ENCODE measurements at places on chromosomes 5 and 9.

GRCh38 chr9:127107929-127108876, 14.2 kb downstream of the ANGPTL2 start:
- DNase-seq, result no peak

DNA sequence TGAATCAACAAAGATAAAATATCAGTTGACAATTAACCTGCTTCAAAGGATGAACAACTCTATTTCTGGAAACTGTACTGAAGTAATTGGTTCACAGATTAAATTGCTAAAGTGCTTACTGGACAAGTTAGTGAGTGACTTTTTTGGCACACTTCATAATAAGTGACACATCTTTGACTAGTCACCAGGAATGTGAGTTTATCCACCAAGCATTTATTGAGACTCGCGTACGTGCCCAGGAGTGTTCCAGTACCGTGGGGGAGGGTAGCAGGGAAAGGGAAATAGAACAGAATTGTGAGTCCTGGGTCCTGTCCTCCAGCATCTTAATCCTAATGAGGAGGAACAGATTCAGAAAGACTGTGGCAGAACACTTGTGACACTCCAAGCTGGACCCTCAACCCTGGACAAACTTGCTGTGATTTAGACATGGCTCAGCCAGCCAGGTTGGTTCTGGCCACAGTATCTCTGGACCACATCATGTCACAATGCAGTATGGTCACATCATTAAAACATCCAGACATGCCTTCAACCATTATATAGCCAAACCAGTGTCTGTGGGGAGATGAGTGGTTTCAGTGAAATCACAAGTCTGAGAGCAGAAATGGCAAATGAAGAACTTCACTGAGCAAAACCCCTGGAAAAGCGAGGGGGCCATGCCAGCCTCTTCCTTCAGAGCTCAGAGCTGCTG, 623.1 kb downstream of the BNC2 start:
- DNase-seq, result peak; percentile 5

GRCh38 chr9:89096807-89097206, 81.8 kb downstream of the SHC3 start:
- DNase-seq, result peak; percentile 39

DNA sequence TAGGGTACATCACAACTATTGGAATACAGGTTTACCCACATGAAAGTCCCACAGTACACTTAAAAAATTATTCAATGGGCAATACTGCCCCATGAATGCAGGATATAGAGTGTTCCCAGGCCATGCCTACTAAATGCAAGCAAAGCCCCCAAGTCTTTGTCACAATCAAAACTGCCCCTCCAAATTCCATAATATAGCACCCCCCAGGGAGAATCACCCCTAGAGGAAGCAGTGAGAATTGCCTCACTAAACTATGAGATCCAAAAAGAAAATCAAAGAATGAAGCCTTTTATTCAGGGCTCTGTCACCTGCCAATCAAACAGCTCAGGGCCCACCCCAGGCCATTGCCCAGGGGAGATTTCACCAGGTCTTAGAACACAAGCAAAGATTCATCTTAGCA, 90.8 kb downstream of the ATPSCKMT start:
- DNase-seq, result no peak

DNA sequence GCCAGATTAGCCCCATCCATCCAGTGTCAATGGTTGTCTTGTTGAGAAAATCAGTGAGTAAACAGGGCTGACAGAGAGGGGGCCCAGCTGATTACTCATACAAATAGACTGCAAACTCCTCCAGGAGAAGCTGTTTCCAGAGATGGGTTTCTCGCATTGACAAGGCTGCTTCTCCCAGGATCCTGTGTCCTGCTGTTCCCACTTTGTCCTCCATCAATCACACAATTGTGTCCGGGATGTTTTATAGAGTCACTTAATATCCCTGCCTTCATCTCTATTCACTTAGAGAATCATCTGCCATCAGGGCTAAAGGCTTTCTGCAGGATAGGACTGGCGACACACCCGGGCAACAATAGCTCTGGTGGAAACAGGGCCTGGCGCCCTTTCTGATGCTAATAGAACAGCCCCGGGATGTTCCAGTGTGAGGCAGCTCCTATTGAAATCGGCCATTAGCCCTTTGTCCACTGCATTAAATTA, 71.7 kb upstream of the TBCA start:
- DNase-seq, result peak; percentile 90

DNA sequence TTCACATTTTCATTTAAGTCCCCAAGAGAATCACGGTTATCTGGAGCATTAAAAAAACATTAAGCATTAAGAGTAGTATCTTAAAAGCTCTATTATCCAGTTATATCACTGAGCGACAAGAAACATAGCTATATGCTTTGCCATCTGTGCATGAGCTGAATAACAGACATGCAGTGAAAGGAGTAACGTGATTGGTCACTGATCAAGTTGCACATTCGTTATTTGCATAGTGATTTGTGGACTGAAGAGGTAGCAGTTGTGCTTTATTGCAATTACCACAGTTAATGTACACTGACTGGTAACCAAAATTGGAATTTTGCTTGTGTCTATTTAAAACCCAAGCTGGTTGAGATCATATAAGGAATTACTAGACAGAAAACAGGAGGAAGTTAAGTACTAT, 107.4 kb downstream of the MCTP1 start:
- DNase-seq, result no peak
